HepG2 (cell line): ENCODE measurements at places on chromosomes 16 and 17. TPM values are rescaled to one million over a fixed set of nuclear protein-coding genes. Genes with fewer than 3 reads are reported as not detected.

DNA sequence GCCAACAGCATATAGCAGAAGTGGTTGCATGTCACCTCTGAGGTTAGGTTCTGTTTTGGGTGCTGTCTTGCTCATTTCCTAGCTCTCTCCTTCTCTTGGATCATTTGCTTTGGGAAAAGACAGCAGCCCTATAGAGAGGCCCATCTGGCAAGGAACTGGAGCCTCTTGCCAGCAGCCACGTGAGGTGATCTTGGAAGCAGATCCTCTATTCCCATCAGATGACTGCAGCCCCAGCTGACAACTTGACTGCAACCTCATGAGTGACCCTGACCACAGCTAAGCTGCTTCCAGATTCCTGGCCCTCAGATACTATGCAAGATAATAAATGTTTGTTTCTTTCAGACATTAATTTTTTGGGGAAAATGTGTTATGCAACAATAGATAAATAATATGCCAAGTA, 213.3 kb upstream of the HS3ST4 start:
- no peak overlapping the region for H3K27ac ChIP-seq
- H3K4me3 ChIP-seq = no peak overlapping the region

Gene ICAM2
- total RNA-seq = 7.9 and 10.9 TPM in 2 replicates

GRCh38 chr16:49530427-49530970, 156.9 kb downstream of the C16orf78 start:
- no peak for DNase-seq
- no peak overlapping the region for H3K27ac ChIP-seq
- no peaks in the 10 kb centered on the region for H3K4me1 ChIP-seq
- no peaks in the 10 kb centered on the region for H3K36me3 ChIP-seq
- peaks cover 7% of the 10 kb centered on the region for H3K27me3 ChIP-seq

DNA sequence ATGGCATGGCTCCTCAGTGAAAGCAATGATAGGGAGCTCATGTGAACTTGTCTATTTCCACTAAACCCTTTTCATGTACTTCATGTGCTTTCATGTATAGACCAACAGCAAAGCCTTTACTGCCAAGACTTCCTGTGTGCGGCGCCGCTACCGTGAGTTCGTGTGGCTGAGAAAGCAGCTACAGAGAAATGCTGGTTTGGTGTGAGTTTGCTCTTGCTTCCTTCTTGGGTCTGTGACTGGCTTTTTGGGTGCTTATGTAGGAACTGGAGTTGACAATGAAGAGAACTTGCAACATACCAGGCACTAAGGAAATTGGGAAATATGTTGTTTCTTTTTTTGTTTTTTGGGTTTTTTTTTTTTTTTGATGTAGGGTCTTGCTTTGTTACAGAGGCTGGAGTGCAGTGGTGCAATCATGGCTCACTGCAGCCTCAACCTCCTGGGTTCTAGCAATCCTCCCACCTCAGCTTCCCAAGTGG, 5.7 kb downstream of the SNX11 start:
- H3K27ac ChIP-seq = no peak overlapping the region
- no peak for DNase-seq
- no peak overlapping the region for H3K4me3 ChIP-seq
- H3K4me1 ChIP-seq = peaks cover 17% of the 10 kb centered on the region

DNA sequence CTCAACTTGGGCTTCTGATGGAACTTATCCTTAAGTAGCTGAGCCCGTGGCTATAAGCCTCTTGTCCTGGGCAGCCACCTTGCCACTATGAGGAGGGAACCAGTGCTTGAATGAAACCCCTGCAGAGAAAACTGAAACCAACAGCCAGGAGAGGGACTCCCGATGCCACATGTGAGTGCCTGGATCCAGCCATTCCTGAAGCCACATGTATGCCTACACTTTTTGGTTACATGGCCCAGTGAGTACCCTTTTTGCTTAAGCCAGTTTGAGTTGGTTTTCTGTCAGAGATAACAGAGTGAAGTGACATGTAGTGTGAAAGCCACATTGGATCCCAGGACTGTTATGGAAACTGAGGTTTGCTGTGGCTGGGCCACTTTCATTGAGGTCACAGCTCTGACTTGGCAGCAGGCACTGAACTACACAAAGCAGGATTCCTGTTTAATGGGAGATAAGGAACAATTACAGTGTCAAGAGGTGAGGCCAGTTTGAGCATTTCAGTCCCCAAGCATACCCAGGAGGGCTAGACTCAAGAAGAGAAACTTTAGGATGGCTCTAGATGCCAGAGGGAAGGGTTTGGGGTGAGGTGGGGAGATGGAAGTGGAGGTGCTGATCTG, 222.2 kb downstream of the PARN start:
- no peak for DNase-seq
- no peak overlapping the region for H3K27ac ChIP-seq
- peaks cover 60% of the 10 kb centered on the region for H3K4me1 ChIP-seq
- H3K36me3 ChIP-seq = no peaks in the 10 kb centered on the region

- no peak overlapping the region for H3K4me3 ChIP-seq
- DNase-seq = no peak
- no peak overlapping the region for H3K27ac ChIP-seq
- peaks cover 37% of the 10 kb centered on the region for H3K27me3 ChIP-seq
Measured at GRCh38 chr16:87603684-87604633, 1.7 kb downstream of the JPH3 start.

DNA sequence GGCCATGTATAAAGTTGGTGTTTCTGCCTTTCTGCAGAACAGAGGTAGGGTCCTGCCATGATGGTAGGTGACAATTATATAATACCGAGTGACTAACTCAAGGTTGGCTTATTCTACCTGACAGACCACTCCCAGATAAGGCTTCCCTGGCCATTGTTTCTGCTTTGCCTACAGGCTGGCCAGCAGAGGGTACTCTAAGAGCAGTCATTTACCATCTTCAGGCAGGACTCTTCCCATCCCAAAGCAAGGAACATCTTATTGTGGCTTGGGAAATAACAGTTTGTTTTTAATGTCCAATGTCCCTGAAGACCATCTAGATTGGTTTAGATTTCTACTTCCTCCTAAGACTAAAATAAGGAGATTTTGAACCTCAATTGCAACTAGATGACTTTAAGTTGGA, 74.1 kb downstream of the SNX11 start:
- no peak overlapping the region for H3K4me3 ChIP-seq
- no peak for DNase-seq
- no peaks in the 10 kb centered on the region for H3K4me1 ChIP-seq
- H3K36me3 ChIP-seq = no peaks in the 10 kb centered on the region
- peaks cover 9% of the 10 kb centered on the region; the same call in 2 of the 3 replicates for H3K27me3 ChIP-seq

DNA sequence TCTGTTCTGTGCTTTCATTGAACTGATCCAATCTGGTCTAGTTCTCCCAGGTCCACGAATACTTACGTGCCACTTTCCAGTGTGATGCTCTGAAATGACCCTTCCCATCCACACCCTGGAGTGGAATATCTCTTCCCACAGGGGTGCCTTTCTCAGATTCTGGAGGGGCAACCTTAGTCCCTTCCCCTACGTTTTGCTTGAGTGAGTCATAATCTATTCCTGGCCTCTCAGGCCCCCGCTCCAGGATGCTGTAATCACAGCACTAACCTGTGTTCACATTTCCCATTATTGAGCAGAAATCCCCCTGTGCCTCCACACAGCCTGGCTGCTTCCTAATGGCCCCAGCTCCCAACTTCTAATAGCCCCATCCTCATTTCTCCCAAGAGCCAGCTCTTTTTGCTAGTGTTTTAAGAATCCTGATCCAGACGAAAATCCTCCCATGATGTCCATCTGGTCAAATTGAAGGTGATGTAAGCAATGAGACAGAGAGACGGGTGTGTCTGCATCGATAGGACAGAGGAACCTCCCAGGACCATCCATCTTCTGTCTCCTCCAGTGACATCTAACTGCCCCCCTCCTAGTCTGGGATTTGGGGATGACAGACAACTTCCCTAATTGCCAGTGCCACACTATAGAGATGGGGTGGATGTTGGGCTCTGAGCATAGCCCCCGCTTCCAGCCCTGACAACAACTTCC, 164.0 kb upstream of the MAF start:
- no peak overlapping the region for H3K4me3 ChIP-seq
- no peaks in the 10 kb centered on the region for H3K36me3 ChIP-seq
- H3K27me3 ChIP-seq = peaks cover 6% of the 10 kb centered on the region; the same call in 1 of the 3 replicates

- H3K4me1 ChIP-seq = no peaks in the 10 kb centered on the region
- H3K36me3 ChIP-seq = no peaks in the 10 kb centered on the region
- H3K27me3 ChIP-seq = no peaks in the 10 kb centered on the region
Measured at GRCh38 chr17:51419476-51419875, 159.1 kb downstream of the UTP18 start.

- H3K36me3 ChIP-seq = no peaks in the 10 kb centered on the region
- DNase-seq = no peak
- H3K27me3 ChIP-seq = no peaks in the 10 kb centered on the region
Measured at GRCh38 chr17:75763269-75763607, 1.8 kb downstream of the GALK1 start.

Gene CRYBA1
- total RNA-seq = not detected in 2 replicates

DNA sequence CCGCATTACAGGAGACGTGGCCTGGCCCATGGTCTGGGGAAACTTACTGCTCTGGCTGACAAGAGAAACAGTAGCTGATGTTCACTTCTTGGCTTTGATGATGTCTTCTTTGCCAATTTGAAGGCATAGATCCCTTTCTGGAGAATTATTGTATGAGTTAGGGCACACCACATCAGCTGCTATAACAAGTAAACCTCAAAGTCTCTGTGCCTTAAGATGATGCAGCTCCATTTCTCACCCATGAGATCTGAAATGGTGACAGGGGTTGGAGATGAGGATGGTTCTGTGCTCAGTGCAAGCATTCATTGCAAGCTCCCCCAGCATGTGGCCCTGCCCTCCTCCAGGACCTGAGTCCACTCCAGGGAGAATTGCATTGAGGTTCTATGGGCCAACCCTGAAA, 157.4 kb downstream of the IRX5 start:
- 0 out of 3 replicates have a peak, but pooled peaks cover 3% of the 10 kb centered on the region for H3K27me3 ChIP-seq
- H3K4me3 ChIP-seq = no peak overlapping the region
- no peak overlapping the region for H3K27ac ChIP-seq
